H9 (cell line): ENCODE measurements at places on chromosomes 7 and 10.

- DNase-seq, result no peak
These were observed 314.0 kb downstream of the BICC1 start for GRCh38 chr10:58826694-58827093.

- no peak for DNase-seq
These were observed 330.6 kb downstream of the MDFIC start for GRCh38 chr7:115252461-115252860.

GRCh38 chr7:14842523-14842922 is 60.0 kb downstream of the DGKB start:
- DNase-seq, result no peak

GRCh38 chr10:127278001-127278400 is 81.6 kb upstream of the INSYN2A start:
- no peak for DNase-seq

DNA sequence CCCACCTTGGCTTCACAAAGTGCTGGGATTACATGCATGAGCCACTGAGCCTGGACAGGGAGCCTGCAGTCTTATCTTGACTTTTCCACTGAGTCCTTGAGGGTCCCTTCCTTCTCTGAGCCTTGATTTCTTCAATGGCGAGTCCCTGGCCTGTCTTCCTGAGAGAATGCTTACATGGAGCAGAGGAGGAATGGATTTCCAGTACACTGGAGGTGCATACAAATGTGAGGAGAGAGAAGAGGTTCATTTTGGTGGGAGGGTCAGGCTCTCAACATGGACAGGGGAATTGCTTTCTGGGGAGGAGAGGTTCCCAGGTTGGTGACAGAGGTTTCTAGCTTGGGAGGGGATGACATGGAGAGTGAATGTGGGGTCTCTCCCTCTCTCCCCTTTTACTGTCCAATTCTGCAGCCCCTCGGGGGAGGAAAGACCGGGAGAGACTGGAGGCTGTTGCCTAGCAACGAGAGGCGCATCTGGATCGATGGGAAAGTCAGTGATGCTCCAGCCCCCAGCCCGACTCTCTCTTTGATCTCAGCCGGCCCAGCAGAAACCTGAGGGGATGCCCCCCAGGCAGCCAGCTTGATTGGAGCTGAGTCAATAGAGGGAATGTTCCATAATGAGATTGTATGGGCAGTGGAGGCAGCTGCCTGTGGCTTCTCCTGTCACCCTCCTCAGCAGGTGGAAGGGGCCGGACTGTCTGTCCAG is 14.8 kb downstream of the SRRM3 start:
- no peak for DNase-seq

DNA sequence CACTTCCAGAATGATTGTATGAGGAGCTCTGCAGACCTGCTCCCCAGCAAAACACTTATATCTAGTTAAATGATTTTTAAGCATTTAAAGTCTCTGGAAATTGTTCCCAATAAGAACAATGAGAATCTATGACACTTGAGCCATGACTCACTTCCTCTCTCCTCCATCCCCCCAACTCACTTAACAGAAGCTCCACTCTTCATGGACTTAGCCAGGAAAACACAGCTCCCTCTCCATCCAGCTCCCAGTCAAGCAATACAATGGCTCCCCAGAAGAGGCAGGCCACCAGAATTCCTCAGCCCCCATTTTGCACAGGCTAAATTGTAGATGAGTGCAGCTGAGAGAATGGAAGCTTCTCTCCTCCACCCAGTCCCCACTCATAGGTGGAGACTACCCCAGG is 27.0 kb downstream of the AOC1 start:
- no peak for DNase-seq

DNA sequence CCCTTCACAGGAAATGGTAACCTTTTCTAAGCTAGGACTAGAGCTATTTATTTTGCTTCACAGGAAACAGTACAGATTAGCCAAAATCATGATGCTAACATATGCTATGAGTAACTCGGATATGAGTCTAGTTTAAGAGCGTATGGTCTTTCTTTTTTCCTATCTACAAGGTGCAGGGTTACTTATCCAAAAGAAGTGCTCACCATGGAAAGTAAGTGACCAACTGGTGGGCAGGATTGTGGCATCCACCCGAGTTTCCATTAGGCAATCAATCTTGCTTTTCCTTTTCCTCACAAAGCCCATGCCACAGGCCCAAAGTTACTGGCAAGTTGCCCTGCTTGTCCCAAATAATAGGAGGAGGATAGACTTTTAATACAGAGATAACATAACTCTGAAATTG is 765.1 kb upstream of the POM121L12 start:
- DNase-seq, result no peak

- DNase-seq, result no peak
These were observed 5.2 kb upstream of the FRA10AC1 start for GRCh38 chr10:93707623-93708022.

GRCh38 chr10:130587718-130588117 is 451.5 kb downstream of the GLRX3 start:
- no peak for DNase-seq

- no peak for DNase-seq
These were observed 109.1 kb downstream of the MTERF1 start for GRCh38 chr7:91771394-91771793.
